ENCODE measurements at places on chromosomes 6 and 20.

DNA sequence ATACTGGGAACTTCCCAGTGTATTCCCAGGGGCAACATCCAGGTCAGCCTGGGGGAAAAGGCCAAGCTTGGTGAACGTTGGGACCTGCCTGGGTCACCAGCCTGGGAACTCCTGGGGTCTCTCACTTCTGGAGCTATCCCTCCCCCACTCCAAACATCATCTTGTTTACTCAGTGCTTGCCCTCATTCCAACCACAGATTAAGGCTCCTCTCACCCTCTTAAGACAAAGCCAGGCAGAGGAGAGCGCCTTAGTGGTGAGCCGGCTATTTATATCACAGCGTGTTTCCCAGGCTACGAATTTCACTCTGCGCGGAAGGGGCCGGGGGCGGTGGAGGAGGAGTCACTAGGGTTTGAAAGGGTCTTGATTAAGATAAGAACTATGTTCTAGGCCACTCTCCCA lies 12.1 kb downstream of the PRPH2 start:
- DNase-seq: peak; percentile 99

DNA sequence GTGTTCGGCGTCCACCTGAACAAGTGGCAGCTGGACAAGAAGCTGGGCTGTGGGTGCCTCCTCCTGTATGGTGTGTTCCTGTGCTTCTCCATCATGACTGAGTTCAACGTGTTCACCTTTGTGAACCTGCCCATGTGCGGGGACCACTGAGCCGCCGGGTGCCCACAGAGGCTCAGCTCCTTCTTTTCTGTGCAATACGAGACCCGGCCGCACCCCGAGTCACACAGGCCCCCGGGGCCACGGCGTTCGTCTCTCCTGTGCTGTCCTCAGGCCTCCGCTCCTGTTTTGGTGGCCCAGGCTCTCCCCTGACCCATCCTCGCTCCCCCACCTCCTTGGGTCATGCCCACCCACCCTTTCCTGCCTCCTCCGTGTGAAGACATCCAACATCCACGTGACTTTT lies 37.1 kb upstream of the RIN2 start:
- DNase-seq: no peak

GRCh38 chr20:137668-138490 lies 4.5 kb upstream of the DEFB126 start:
- peak; percentile 65 for DNase-seq

DNA sequence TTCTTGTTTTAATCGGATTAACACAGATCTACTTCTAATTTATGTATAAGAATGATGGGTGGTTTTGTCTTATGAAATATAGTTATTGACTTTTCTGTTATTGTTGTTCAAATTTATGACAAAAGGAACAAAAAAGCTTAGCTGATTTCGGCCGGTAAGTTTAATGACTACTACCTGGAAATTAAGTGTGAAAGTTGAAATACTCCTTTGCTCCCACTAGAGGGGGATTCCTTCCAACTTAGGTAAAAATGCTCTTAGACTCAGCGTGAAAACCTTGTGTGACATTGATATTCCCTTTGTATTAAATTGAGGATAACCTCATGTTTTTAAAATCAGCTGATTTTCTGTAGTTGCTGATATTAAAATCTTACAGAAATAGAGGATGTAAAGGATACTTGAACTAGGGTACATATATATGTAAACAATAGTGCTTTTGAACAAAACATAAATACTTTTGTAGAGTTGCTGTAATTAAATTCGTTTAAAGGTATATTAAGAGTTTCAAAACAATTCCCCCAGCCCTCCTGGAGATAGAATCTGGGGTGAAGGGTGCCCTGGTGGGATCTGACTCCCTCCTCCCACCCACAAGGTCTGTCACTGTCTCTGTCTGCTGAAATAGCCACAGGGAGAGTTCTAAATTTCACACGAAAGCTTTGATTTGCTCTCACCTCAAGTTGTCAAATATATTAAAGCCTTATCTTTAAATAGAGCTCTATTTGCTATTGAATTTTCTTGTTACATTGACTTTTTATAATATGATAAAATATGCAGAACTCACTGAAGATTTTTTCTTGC lies 257.5 kb downstream of the ARID1B start:
- DNase-seq: peak; percentile 52

GRCh38 chr20:12598894-12599293 lies 409.9 kb upstream of the SPTLC3 start:
- DNase-seq: peak; percentile 20

DNA sequence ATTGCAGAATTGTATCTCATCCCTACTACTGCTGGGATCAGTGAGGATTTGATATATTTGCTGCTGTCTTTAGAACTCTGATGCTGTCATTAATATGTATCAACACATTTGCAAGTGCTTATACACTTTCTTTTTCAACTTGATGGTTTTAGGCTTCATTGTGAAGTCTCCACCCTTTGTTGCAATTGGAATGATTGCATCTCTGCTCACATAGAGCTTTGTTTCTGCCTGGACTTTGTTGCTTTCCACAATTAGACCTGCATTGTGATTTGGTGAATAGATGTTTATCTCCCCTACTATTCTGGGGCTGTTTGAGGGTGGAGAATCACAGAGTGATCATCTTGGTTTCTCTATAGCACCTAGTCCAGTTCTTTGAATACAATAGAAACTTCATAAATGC lies 666.7 kb downstream of the EPM2A start:
- no peak for DNase-seq

GRCh38 chr6:158629367-158630221 lies 14.9 kb downstream of the DYNLT1 start:
- peak; percentile 17 for DNase-seq

DNA sequence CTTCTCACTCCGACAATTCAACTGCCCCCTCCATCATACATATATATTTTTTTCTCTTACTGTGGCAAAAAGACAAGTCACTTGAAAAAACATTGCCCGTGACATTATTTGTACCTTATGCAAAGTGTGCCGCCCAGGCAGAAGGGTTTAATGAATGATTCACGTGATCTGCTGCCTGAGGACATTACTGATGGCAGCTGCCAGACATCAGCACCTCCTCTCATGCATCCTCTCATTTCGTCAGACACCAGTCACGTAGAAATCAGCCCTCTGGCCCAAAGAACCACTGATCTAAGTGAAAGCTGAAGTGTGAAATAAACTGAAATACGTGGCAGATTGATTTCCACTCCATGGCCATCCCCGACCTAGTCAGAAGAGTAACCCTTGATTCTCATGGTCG lies 218.8 kb upstream of the PDE10A start:
- no peak for DNase-seq

GRCh38 chr6:160077526-160077925 lies 44.1 kb upstream of the SLC22A1 start:
- DNase-seq: peak; percentile 36

DNA sequence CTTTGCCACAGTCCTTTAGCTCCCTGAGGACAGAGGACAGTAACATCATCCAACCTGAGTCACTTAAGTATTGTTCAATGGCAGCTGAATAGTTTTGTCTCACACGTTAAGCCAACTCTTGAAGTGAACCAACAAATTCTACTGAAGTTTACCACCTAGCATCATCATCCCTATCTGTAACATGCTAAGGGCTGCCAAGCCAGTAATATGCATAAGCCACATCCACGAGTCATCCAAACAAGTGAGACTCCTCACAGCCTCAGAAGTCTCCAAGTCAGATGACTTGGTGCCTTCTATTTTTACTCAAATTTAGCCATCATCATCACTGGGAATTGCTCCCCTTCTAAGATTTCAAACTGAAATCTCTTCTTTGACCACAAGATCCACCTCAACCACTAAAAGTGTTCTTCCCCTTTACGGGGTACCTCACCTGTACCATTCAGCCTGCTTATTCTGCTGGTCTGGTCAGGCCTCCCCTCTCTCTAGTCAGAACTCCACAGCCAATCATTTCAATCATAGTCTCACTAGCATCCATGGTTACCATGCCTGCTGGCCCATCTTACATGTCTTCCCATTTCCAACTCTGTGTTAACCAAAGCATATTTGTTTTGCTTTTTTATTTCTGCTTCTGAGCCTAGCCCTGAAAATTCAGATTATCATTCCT lies 73.7 kb downstream of the DTNBP1 start:
- no peak for DNase-seq

- no peak for DNase-seq
Measured at GRCh38 chr20:23094213-23094896, 8.2 kb upstream of the CD93 start.

GRCh38 chr6:75044846-75045245 lies 161.0 kb downstream of the COL12A1 start:
- no peak for DNase-seq

- DNase-seq: no peak
Measured at GRCh38 chr6:93083337-93084230, 335.8 kb downstream of the EPHA7 start.

- no peak for DNase-seq
Measured at GRCh38 chr6:92026878-92027277, 1392.5 kb downstream of the EPHA7 start.

DNA sequence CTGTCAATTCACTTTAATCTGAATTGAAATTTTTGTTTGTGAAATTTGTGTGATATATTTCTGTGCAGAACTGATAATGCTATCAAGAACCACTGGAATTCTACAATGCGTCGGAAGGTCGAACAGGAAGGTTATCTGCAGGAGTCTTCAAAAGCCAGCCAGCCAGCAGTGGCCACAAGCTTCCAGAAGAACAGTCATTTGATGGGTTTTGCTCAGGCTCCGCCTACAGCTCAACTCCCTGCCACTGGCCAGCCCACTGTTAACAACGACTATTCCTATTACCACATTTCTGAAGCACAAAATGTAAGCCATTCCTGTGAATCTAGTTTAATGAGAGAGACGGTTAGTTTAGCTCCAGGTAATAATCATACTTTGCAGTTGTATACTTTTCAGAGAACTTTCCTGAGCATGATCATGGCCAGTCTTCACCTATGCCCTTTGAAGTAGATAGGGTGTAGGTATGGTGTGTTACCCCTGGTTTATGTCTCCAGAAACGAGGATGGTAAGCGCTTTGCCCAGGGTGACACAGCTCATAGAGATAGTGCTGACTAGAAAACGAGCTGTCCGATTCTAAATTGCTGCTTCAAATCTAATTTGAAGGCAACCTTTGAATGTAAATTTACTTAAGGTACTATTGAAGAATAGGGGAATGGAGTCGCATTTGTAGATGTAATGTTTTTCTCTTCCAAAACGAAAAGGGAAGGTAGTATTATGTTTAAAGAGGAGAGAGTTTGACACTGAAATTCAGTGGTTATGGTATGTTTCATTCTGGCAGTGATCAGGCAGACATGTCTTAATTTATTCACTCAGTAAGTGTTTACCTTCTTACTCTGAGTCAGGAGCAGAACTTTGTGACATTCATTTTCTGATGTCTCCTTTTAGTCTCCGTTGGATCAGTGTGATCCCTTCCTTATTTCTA lies 11.4 kb downstream of the MYB start:
- no peak for DNase-seq

- no peak for DNase-seq
Measured at GRCh38 chr6:133730881-133731280, 158.0 kb upstream of the TCF21 start.

- peak; percentile 31 for DNase-seq
Measured at GRCh38 chr6:109892451-109893435, 85.4 kb upstream of the GPR6 start.

DNA sequence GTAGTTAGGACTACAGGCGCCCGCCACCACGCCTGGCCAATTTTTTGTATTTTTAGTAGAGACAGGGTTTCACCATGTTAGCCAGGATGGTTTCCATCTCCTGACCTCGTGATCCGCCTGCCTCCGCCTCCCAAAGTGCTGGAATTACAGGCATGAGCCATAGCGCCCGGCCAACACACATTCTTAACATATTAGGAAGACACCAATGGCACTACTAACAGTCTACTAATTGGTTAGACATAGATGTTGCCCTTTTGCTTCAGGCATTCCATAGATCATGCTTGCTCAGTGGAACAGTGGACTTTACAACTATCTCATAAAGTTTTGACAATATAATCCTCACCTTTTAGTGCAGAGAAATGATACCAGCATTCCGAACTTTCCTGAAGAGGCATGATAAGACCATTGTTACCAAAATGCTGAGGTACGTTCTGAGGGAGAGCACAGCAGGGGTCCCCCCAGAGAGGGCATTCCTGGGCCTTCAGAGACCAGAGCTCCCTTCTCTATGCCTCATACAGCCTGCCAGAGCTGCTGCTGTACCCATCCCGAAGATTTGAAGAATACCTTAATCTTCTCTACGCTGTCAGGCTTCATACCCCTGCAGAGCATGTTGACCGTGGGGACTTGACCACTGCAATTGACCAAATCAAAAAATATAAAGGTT lies 89.4 kb downstream of the ECT2L start:
- DNase-seq: no peak

DNA sequence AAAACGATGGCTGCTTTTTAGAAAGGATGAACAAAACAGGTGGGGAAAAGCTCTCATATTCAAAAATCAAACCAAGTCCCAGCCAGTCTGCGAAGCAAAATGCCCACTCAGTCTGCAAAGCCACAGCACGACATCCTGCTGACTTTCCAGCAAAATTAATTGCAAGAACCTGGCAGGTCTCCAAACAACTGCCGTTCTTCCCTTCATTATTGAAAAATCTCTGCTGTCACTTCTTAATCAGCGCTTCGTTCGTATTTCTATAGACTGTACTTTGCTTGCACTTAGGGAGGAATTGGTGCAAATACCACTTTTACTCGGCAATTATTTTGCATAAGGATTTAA lies 222.4 kb downstream of the CBLN4 start:
- DNase-seq: peak; percentile 59

GRCh38 chr6:45677381-45678284 lies 299.9 kb upstream of the SUPT3H start:
- DNase-seq: no peak

DNA sequence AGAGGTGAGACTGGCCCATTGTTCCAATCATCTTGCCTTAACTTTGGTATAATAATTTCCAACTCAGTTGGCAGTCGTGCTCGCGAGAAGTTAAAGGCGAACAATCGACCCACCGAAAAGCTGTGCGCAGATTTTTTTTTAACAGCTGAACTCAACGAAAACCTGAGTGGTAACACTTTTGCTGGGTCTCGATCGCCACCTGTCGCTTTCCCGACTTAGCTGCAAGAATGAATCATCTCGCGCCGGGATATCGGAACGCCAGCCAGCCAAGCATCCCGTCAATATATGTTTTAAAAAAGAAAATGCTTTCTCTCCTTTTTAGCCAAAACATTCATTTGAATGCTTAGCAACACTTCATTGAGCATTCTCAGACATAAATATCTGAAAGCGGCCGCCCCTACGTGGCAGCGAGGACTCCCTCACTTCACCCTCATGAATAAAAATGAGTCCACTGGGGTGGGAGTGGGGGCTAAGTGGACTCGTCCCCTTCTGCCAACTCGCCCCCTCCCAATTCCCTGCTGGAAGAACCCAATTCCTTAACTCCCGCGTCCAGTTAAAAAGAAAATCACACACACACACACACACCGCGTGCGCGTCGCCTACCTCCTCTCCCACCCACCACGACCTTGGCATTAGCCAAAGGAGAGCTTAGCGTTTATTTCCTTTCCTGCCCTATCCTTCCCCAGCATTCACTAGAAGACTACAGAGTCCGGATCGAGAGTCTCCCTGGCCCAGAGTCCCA lies 1.5 kb downstream of the COL12A1 start:
- peak; percentile 74 for DNase-seq

- DNase-seq: no peak
Measured at GRCh38 chr6:48979085-48979484, 484.0 kb downstream of the MMUT start.

GRCh38 chr20:25544311-25544710 lies 41.0 kb downstream of the NINL start:
- DNase-seq: peak; percentile 73

GRCh38 chr6:110643175-110643574 lies 166.8 kb upstream of the SLC22A16 start:
- no peak for DNase-seq

Measured in NCI-H82 (cell line).